ENCODE measurements at places on chromosomes 2 and 18.

DNA sequence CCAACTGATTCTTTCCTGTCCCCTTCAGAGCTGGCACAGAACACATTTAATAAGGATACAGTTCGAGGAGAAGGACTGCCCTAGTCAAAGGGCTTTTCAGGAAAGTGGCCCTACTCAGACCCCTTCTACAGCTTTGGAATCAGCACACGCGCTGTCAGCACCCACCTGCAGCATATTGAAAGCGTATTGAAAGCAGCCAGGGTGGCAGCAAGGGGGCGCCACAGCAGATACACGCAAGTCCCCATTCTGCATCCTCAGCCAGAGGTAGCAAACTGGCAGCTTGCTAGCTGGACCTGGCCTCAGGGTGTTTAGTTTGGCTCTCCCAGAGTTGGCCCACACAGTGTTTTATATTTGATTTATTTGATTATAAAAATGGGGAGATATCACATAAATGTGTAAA lies 101.0 kb upstream of the NT5C1B start:
- DNase-seq: no peak

- no peak for DNase-seq
Measured at GRCh38 chr2:10891390-10891789, 20.3 kb upstream of the KCNF1 start.

DNA sequence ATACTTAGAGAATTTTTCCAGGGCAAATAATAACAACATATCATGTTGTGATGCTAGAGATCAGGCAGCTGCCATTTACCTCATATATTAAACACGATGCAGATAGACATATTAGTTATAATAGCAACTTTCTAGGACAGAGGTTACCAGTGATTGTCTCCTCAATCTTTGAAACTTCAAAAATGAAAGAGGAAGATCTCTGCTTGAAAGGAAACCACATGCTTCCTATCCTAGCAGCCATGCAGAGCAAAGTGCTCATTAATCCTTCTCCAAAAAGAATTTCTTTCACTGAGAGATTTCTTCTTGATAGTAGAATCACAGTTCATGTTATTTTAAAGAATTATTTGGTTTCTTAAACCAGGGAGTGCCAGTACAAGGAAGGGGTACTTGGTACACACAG lies 317.2 kb downstream of the CPS1 start:
- no peak for DNase-seq

DNA sequence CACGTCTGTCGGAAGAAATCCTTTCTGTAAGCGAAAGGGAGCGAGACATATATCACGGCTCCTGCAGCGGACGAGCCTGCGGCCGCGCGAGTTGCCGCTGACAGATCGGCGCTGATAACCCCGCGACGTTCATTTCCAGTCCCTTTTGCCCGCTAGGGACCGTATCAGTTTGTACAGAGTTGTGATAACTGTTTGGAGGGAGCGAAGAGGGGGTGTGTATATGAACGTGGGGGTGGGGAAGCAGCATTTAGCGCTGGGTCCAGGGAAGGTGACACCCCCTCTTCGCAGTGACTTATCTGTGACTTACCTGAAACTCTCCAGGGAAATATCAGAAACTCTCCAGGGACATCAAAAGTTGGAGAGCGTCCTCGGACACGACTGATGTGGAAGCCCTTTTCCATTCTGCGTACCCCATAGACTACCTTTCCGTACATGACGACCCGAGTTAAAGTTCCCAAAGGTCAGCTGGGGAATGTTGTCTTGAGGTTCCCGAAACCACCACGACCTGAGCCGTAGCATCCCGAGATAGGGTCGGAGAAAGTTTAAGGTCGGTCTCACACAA lies 948 bp upstream of the GATA6 start:
- DNase-seq: no peak

DNA sequence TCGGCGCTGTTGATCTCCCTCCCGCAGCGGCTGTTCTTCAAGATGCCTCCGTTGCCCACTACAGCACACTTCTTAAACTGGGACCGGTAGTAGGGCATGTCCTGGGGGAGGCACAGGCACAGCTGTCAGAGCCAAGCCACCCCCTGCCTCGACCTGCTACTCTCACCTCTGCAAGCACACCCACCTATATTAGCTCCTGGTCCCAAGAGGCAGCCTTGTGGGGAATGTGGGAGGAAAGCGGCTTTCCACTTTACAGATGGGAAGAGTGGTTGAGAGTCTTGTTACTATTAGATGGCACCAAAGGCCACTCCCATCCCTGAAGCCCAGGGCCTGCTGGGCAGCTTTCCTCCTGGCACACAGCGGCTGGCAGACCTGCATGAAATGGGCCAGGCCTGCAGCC lies 29.2 kb upstream of the LOXHD1 start:
- DNase-seq: no peak
